Stimulated activated CD8-positive, alpha-beta memory T cell treated with anti-CD3 and anti-CD28 coated beads, Interleukin-2, amount 100 ng/mL, for 48 hours (primary cell): ENCODE measurements at places on chromosomes 6 and 20.

GRCh38 chr6:159061805-159062563, 17.2 kb upstream of the TAGAP start:
- DNase-seq = no peak

DNA sequence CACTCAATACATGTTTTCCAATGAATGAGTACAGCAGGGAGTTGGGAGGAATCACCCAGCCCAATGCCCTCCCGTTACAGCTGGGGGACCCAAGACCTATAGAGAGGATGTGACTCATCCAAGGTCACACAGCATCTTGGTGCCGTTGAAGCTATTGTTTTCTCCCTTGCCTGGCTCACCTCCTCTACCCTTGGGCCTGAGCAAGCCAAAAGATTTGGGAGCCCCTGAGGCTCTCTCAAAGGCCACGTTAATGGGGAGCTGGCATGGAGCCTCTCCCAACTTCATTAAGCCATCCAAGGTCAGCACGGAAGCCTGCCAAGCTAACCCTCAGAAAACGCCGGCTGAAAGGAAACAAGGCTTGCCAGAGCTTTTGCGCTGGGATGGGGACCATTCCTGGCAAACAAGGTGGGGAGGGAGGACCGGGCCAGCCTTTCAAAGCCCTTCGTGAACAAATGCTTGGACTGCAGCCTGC, 30.4 kb downstream of the KCNB1 start:
- no peak for DNase-seq

- DNase-seq = no peak
Observed at GRCh38 chr20:57988422-57988821, 240.0 kb downstream of the ANKRD60 start.

- DNase-seq = no peak
Observed at GRCh38 chr6:16320533-16321340, 82.3 kb downstream of the GMPR start.

GRCh38 chr6:39088331-39088730, 26.7 kb downstream of the SAYSD1 start:
- no peak for DNase-seq

DNA sequence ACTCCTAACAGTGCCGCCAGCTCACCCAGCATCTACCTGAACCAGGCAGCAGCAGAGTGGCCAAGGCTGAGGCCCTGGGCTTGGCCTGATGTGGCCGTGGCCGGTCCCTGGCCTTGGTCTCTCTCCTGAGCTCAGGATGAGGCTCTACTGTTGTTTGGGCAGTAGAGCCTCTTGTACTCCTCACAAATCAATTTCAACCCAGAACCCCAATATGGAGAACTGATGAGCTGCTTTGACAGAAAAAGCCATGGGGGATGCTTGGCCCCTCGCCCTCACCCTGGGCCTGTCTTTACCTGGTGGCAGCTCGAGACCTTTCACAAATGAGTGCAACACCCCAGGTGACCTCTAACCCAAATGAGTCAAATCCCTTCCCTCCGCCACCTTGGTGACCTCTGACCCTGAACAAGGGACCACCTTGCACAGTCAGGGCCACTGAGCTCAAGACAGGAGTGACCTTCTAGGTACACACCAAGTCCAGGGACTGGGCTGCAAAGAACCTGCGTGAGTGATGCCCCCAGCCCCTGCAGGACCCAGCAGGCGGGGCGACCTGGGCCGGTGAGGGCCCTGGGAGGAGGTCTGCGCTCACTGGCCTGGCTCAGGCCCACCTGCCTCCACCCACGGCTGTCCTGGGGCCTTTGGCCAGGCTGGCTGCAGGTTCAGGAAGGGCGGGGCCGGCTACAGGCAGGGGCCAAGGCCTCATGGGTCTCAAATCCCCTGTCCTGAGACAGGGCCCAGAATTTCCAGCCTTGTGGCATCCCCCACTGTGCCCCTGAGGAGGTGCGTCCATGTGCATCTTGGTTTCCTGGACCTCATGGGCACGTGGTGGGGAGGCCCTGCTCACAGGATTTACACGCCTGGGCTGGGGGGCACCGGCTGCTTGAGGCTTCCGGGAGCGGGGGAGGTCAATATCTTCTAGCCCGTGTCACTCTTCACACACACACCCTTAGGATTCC, 30.2 kb downstream of the PSMG4 start:
- no peak for DNase-seq

DNA sequence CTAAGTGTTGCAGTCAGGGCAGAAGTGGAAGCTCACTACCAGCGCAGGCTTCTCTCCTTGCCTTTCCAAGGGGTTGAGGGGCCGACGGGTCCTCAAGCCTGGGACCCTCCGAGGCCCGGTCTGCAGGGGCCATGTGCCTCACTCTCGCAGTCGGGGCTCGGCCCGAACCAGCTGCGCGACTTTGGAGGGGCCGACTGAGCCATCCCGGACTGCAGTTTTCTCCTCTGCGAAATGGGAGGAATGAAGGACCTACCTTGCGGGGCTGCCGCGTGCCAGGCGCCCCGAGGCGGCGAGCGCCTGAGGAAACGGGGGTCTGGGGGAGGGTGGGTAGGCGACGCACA, 5.6 kb downstream of the LZTS3 start:
- DNase-seq = no peak

- no peak for DNase-seq
Observed at GRCh38 chr6:45031601-45032000, 296.5 kb upstream of the RUNX2 start.

DNA sequence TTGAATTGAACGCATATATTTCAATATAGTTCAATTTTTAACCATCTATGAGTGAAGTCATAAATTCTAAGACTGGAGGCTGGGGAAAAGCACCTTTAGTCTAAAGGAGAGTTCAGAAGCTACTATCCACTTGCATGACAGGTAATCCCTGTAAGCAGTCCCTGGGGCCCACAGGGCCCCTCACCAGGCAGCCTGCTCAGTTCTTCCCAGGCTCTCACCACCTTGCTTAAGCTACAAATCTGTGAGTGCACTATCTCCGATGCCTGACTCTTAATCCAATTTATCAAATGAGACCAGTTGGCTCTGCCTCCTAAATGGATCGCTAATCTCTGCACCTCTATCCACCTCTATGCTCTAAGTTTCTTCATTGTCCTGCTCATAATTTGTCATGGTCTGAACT, 413.8 kb downstream of the PTPRT start:
- DNase-seq = no peak

GRCh38 chr6:138844192-138844591, 48.3 kb downstream of the ECT2L start:
- DNase-seq = no peak

DNA sequence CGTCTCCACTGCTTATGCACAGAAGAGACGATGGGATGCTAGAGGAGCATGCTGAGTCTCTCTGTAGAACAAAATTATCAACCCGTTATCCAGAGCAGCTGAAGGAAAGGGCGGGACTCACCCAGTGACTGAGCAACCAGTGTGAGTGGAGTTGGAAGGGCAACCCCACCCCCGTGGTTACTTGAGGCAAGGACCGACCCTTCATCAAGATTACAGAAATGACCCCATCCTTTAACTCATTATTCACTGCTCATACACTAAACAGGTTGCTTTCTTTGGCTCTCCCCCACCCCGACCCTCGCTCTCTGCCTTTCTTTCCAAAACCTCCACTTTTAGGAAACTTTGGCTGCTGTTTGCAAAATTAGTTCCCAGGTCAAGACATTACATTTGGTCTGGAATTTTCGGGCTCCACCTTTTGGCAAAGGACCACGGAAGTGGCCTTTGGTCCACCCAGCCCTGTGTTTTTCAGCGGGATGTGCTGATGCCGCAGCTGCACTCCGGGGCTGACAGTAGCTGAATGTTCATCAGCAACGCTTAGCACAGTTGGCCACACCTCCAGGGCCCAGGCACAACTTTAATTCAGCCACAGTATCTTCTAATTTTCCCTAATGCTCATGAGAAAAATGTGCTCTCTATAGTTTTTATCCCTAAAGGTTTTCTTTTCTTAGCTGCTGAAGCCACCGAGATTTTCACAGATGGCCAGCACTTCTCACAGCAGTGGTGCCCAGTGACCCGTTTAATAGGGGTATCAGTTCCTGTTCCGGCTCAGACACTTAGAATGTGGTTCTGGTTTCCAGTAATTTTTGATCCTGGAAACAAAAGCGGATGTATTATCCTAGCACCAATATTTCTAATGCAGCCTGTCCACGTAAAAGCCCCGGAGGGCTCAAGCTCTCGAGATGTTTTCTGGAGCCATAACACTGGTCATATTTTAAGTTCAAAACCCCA, 103.6 kb upstream of the NXT1 start:
- DNase-seq = no peak

- no peak for DNase-seq
Observed at GRCh38 chr20:17946572-17947473, 21.8 kb downstream of the SNX5 start.

GRCh38 chr20:58450254-58450653, 61.2 kb downstream of the VAPB start:
- no peak for DNase-seq

GRCh38 chr6:53239526-53239925, 90.9 kb upstream of the GCM1 start:
- DNase-seq = no peak

DNA sequence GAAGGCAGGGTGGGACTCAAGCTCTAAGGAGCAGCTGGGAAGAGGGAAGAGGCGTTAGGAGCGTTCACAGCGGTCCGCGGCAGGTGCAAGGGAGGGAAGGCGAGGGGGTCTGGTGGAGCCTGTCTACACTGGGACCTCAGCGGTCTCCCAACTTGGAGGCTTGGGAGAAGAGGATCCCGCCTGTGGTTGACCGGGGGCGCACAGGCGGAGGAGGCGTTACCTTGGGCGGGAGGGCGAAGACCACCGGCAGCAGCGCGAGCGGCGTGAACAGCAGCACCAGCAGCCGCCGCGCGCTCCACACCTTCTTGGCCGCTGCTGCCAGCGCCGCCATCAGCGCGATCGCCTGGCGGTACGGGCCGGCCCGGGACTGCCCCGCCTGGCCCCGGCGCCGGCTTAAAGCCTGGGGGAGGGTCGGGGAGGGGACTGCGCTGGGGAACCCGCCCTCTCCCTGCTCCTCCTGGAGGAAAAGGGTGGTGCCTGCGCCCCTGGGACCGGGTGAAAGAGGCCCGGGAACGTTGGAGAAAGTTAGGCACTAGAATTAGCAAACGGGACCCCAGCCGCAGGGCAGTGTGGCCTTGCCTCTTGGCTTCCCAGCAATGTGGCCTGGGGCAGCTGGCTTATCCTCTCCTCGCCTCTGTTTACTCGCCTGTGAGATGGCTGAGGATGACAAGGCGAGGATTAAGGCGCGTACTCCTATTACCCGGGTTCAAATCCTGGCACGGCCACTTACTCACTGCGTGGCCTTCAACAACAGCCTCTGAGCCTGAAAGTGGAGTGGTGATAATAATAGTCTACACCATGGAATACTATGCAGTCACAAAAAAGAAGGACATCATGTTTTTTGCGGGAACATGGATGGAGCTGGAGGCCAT, at the start of gene SLC13A3:
SLC13A3 (minus strand) TSS at position 369 of the 872 bp plus-strand sequence; CDS start at position 331, 38 bp downstream.
- no peak for DNase-seq

DNA sequence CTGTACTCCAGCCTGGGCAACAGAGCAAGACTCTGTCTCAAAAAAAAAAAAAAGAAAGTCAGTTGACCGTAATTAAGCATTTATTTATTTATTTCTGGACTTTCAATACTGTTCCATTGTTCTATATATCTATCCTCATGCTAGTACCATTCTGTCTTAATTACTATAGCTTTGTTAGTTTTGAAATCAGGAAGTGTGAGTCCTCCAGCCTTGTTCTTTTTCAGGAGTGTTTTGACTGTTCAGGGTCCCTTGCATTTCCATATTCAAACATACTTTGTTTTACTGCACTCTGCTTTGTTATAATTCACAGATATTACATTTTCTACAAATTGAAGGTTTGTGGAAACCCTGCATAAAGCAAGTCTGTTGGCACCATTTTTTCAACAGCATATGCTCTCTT, 36.7 kb upstream of the ASXL1 start:
- no peak for DNase-seq

DNA sequence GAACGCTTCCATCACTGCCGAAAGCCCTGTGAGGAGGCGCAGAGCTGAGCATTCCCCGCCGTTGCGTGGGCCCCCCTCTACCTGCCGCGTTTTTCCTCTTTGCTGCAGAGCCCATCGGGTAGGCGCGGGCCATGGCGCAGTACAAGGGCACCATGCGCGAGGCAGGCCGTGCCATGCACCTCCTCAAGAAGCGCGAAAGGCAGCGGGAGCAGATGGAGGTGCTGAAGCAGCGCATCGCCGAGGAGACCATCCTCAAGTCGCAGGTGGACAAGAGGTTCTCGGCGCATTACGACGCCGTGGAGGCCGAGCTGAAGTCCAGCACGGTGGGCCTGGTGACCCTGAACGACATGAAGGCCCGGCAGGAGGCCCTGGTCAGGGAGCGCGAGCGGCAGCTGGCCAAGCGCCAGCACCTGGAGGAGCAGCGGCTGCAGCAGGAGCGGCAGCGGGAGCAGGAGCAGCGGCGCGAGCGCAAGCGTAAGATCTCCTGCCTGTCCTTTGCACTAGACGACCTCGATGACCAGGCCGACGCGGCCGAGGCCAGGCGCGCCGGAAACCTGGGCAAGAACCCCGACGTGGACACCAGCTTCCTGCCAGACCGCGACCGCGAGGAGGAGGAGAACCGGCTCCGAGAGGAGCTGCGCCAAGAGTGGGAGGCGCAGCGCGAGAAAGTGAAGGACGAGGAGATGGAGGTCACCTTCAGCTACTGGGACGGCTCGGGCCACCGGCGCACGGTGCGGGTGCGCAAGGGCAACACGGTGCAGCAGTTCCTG, 693 bp downstream of the FAM50B start:
- DNase-seq = no peak

DNA sequence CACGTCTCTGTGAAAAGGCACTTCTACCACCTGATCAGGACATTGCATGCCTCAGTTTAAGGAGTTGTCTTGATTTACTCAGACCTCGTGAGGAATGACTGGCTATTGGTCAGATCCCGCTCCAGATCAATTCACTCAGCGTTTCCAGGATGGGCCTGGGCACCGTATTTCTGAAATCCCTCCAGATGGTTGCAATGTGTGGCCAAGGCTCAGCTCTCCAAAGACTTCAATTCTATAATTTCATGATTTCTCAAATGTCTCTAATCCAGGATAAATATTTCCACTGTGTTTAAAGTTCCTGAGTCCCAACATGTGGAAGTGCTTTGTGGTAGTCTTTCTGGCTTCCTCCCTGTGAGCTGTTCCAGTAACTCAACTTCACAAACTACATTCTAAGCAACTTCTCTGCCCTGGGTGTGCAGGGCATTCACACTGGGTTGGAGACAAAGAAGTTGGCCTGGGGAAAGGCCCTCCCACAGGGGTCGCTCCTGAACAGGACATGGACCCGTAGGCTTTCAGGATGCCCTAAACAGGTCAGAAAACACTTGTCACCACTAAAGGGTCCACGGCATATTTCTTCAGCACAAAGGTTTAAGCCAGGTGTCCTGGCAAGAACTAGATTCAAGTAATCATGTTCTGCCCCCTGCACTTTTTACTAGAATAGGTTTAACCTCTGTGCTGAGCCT, 212.1 kb downstream of the WDR27 start:
- no peak for DNase-seq

- no peak for DNase-seq
Observed at GRCh38 chr6:108877046-108877751, 29.0 kb downstream of the ARMC2 start.

- DNase-seq = no peak
Observed at GRCh38 chr6:51720327-51720726, 367.1 kb downstream of the PKHD1 start.
